ENCODE measurements at places on chromosomes 2 and 18.

- no peaks in the 10 kb centered on the region for H3K27me3 ChIP-seq
- no peak overlapping the region for H3K4me3 ChIP-seq
- H3K4me1 ChIP-seq: no peaks in the 10 kb centered on the region
- H3K36me3 ChIP-seq: no peaks in the 10 kb centered on the region
- DNase-seq: no peak
These were observed 23.9 kb downstream of the PECR start for GRCh38 chr2:216057688-216058193.

DNA sequence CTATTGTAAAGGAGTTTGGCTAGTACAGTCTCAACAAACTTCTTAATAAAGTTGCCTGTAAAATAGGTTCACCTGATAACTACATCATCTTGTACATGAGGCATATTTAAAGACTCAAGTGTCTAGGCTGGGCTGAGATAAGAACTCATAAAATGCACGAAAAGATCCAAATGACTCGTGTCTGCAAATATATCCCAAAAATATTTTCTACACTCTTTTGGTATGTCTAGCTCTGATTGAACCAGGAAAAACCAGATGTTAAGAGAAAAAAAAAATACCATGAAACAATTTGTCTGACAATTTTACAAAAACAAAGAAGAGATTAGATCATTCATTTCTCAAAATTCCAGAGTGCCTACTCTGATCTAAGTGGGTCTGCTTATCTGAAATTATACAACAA is 166.9 kb upstream of the OSR1 start:
- H3K27ac ChIP-seq: no peak overlapping the region
- H3K4me3 ChIP-seq: no peak overlapping the region
- no peaks in the 10 kb centered on the region for H3K27me3 ChIP-seq

DNA sequence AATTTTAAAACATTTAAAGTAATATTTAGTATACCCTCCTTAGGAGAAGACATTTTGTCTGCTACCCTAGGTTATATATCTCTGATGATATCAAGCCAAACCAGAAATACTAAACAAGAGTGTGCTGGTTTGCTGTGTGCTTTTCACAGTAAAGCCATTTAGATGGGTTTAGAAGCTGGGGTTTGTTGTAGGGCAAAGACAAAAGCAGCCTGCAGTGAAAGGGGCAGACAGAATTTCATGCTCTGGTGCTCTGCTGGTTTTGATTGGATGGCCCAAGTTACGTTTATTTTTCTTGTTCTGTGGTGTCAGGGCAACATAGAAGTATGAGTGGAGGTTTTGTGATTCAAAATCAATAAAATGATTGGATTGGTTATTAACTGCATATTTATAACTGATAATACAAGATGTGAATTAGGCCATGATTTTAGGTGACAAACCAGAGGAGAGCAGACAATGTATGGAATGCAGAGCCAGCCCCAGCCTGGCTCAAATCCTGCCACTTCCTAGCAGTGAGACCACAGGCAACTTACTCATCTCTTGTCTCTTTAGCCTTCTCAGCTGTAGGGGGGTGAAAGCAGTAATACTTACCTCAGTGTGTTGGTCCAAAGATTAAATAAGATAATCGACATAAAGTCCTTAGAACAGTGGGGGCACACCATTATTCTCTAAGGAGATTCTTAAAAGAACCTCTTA is 30.9 kb upstream of the IER3IP1 start:
- no peaks in the 10 kb centered on the region for H3K36me3 ChIP-seq
- H3K4me1 ChIP-seq: no peaks in the 10 kb centered on the region
- H3K4me3 ChIP-seq: no peak overlapping the region
- peaks cover 4% of the 10 kb centered on the region for H3K27me3 ChIP-seq

DNA sequence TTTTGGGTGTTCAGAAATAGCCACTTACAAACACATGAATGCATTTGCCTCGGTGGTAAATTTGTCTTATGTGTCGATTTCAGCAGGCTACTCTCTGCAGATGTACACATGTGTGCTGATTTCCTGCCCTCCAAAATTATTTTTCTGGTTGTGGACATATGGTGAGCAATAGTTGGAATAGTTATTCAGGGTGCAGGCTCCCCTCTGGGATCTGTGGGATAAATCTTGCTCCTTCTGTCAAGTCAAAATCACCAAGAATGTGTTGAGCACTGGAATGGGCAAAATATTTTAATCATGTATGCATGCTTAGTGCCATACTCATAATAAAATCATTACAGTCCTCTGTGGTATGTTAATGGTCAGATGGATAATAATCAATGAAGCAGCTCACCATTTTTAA is 684.5 kb downstream of the BCL11A start:
- H3K27ac ChIP-seq: no peak overlapping the region
- H3K4me1 ChIP-seq: no peaks in the 10 kb centered on the region
- DNase-seq: no peak
- H3K36me3 ChIP-seq: no peaks in the 10 kb centered on the region
